ENCODE measurements at places on chromosomes 7 and 10.

DNA sequence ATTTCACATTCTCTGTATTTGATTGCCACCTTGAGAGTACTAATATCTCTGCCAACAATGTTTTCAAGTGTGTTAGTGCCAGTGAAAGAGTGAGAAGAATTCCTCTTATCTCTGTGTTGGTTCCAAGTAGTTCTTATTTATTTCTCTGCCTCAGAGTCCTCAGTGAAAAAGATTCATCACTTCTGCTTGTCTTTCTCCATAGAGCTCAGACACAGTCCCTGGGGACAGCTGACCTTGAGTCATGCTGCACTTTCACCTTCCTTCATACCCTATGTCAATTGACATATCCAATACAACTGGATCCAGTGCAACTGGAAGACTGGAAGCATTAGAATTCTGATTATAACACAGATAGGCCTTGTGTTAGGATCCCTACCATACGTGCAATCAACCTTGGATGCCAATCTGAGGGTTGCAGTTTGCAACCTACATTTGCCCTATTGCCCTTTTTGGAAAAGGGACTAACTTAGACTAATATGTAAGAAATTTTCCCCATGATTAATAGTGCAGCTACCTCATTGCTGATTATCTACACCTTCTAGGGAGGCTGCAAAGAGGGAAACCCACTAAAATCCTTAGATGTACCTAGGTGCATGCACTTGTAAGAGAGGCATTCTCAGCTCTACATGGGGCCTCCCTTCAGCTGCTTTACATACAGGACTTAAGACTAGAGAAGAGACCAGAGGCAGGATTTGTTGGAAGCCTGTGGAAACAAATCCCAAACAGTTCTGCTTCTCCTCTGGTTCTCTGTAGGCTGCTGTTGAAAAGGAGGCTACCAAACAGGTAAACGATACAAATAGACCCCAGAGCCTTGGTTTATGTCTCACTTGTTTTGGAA is 8.4 kb downstream of the IFIT2 start:
- DNase-seq = no peak

- no peak for DNase-seq
Measured at GRCh38 chr10:122504610-122504950, 43.2 kb downstream of the HTRA1 start.

DNA sequence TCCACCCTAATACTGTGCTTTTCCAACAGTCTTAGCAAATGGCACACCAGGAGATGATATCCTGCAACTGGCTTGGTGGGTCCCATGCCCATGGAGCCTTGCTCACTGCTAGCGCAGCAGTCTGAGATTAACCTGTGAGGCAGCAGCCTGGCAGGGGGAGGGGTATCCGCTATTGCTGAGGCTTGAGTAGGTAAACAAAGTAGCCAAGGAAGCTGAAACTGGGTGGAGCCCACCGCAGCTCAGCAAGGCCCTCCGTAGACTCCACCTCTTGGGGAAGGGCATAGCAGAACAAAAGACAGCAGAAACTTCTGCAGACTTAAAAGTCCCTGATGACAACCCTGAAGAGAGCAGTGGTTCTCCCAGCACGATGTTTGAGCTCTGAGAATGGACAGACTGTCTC is 399.0 kb downstream of the CCSER2 start:
- DNase-seq = no peak

DNA sequence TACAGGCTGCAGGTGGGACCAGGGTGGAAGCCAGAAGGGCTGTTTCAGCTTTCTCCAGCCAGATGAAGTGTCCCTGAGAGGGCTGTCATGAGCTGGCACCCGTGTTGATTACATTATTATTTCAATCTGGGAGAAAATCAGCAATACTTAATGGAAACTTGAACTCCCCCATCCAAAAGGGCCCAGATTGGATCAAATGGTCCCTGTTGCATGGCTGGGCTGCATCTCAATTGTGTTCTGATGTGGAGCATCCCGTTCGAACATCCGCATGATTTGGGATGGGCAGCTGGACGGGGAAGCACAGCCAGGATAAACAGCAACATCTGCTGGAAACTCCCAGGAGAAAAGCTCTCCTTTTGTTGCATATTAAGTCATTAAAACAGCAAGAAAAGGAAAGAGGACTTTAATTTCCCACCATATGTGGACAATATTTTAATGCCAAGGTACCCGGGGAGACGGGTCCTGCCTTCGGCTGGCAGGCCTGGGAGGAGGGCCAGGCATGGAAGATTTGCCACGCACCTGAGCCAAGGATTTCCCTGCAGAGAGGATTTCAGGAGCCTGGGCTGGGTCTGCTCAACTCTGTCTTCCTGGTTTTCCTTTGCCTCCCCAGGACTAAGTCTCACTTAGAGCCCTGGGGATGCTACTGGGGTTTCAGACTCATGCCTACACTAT is 52.4 kb downstream of the NPTX2 start:
- DNase-seq = no peak

DNA sequence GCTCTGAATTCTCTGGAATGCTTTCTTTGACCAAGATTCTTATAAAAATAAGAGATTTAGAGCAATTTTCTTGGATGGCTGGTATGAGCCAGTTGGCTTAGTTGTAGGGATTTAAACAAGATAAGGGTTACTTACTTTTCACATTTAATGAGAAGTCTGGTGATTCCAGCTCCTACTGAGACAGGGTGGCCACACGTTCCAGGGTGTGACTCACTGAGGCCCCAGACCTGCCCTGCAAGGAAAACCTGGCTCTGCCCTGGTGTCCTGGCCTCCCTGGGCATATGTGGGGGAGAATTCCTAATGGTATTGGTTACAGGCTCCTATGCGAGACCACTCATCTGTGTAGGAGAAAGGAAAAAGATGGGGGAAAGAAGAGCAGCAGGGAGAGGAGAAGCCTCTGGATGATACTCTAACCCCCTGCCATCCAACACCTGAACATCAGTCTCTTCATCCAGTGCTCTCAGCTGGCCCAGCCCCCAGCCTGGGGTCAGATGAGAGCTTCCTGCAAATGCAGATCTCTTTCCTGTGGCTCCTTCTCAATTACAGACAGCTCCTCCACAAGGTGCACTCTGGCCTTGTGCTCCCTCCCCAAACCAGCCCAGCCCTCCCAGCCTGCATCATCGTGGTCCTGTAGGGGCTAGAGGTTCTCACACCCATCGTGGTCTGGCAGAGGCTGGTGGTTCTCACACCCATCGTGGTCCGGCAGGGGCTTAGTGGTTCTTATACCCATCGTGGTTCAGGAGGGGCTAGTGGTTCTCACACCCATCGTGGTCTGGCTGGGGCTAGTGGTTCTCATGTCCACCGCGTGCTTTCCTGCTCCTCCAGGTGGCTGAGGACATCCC is 139.9 kb downstream of the EGFR start:
- DNase-seq = no peak

DNA sequence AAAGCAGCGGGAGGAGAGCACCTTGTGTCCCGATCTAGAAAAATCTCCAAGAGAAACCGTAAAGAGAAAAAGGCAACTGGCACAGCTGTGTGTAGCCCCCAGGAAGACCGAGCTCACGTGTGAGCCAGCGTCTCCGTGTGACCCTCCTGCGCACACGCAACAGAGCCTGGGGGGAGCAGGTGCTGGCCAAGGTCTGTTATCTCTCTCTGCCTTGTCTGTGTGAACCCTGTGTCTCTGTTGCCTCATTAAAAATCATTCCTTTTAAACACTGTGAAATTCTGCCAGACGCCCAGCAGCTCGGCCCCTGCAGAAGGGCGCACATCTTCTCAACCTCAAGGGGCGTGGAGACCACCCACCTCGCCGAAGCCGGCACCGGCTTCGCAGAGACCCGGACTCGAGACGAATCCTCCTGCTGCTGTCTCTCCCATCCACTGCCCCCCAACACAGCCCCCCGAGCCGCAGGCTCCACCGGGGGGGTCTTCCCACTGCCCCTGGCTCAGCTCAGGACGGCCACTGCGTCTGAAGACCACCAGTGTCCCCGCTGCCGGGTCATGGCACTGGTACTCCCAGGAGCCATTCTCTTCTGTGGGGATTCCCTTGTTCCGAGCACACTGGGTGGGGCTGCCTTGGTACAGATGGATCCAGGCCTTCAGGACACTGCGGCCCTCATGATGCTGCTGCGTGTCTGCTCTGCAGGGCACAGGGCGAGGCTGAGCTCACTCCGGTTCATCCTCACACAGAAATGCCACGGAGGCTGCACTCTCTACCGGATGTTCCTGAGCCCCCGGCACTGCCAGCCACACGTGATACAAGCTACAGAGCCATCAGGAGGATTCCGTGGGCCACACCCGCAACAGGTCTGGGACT is 94.3 kb upstream of the DNAAF5 start:
- no peak for DNase-seq

DNA sequence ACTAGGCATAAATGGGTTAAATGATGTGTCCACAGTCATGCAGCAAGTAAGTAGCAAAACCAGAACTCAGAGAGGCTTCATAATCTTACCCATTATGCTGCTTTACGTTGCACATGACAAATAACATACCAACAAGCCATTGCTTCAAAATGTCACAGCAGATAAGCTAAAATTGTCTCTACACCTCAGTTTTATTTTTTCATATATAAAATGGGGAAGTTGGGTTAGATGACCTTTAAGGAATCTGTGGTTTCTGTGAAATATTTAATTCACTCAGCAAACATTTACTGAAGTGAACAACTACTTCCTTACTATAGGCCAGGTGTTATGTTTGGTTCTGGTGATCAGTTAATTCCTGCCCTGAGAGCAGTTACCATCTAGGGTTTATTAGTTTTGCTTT is 2.2 kb upstream of the ASCC1 start:
- DNase-seq = no peak

DNA sequence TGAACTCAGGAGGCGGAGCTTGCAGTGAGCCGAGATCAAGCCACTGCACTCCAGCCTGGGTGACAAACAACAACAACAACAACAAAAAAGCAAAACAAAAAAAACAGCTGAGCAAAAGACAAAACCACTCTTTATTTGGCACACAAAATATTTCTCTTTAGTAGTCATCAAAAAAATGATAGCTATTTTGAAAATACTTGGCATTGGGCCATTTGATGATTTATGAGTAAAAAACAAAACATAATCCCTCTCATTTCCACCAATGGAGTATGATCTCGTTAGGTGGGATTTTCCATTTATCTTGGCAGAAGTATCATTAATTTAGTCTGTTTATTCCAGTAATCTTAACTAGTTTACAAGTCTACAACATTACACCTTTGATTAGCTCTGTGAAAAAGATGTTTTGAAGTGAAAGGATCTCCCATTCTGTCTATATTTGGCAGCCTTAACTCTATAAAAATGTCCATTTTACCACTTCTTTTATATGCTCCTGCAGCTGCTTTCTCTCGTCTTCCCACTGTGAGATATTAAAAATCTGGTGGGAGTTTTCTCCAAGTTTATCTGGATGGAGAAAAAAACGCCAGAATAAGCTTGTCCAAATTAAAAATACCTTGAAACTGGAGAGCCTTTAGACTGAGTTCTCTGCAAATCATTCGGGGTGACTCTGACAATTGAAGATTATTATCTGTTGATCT is 58.8 kb upstream of the AGMO start:
- DNase-seq = no peak

GRCh38 chr7:157854066-157854891 is 517.5 kb downstream of the DNAJB6 start:
- no peak for DNase-seq

GRCh38 chr7:28532181-28532580 is 119.9 kb downstream of the CREB5 start:
- no peak for DNase-seq

GRCh38 chr7:13257661-13258060 is 570.2 kb downstream of the ARL4A start:
- DNase-seq = no peak

DNA sequence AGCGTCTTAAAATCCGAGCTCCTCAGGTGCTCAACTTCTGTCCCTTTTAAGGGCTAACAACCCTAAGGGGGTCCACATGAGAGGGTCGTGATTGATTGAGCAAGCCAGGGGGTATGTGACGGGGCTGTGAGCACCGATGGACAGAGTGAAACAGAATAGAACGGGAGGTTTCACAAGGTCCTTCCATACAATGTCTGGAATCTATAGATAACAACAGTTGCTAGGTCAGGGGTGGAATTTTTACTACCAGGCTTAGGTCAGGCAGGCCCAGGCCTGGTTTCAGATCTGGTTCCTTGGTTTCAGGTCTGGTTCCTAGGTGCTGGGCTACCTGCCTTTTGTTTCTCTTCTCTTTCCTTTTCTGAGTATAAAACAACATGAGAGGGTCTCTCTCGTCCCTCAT is 80.9 kb downstream of the PTN start:
- DNase-seq = no peak

GRCh38 chr10:89646889-89647657 is 2.0 kb upstream of the PANK1 start:
- DNase-seq = no peak

- no peak for DNase-seq
Measured at GRCh38 chr7:143279186-143280098, 5.3 kb upstream of the TMEM139 start.

GRCh38 chr7:37173670-37174069 is 275.0 kb downstream of the ELMO1 start:
- DNase-seq = no peak

GRCh38 chr7:132453826-132454225 is 122.4 kb downstream of the PLXNA4 start:
- no peak for DNase-seq

DNA sequence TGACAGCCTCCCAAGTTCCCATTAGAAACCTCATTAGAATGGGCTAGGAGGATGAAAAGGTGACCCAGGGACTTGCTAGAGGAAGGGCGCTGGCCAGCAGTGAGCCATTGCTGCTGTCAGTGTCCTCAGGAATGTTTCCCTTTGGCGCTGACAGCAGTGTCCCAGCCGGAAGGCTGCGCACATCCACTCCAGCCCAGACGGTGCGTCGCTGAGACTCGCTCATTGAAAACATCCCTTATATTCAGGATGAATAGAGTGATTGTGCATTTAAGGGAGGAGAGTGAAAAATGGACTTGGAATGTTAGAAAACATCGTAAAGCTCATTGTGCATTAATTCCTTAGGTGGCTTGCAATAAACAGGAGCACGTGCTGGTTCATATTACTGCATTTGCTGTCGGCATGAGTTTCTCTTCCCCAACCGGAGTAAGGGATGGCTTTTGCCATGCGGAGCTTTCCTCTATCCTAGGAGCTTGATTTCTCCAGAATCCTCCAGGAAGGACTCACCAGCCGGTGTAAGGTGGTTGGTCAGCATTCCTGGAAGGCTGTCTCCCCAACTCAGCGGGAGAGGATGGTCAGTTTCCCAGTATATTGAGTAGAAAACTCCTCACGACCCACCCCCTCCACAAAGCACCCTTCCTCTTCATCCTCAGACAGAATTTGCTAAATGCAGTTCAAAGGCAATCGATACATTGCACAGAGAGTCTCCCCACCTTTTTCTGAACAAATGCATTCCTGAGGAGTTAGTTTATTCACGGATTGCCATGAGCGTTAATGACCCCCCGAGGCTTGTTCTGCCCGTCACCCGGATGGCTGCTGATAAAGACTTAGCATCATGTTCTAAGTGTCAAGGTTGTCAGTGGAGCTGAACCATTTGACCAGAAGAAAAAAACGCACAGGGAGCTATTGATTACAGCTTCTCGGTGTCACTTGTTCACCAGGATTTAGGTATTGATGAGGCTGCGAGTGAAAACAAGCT is 201.8 kb downstream of the EBF3 start:
- no peak for DNase-seq

- no peak for DNase-seq
Measured at GRCh38 chr7:126657599-126658358, 595.0 kb downstream of the GRM8 start.

Data from activated naive CD4-positive, alpha-beta T cell (primary cell).